ENCODE measurements at places on chromosomes 3 and 15.
A peak's percentile ranks its signal among the peaks of the same experiment; 100 is the strongest.

DNA sequence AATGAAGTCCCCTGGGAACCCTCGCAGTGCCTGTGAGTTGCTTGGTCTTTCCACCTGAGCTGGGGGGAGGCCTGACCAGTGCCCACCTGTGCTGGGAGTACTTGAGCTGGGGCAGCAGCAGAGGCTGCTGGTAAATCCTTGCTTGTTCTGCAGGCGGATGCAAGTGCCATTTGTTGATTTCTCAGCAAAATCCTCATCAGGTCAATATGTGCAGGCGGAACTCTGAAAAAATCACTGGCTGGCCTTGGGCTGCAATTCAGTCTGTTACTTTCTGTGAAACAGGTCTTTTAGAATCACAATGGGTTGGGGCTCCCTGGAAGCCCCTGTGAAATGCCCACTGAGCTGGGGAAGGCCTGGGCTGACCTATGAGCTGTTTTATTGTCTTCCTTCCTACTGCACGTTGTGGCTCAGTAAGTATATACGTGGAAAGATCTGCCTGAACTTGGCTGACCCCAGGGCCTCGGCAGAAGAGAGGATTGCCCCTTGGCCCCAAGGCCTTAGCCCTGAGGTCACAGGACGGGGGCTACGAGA is 182.0 kb upstream of the RGMA start:
- no peak for DNase-seq

DNA sequence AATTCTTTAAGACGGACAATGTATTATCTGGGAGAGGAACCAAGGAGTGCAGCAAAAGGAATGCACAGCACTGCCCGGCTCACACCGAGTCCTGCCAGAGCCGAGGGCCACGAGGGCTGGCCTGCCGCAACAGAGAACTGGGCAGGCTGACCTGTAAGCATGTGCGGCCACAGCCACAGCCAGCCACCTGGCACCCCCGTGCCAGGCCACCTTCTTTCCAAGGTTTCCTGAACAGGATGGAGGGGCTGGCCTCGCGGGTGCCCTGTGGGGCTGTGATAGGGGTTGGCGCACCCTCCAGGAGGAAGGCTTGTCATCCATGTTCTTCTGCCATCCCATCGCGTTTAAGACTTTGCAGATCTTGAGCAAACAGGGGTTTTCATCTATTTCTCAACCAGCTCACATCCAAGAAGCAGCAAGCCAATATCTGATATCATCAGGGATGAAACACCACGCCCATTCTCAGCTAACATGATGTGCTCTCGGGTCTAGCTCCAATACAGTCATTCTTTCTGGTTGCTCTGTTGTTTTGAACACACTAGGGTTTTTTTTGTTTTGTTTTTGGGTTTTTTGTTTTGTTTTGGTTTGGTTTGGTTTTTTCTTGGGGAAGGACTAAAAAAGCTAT is 10.2 kb downstream of the CA12 start:
- no peak for DNase-seq

DNA sequence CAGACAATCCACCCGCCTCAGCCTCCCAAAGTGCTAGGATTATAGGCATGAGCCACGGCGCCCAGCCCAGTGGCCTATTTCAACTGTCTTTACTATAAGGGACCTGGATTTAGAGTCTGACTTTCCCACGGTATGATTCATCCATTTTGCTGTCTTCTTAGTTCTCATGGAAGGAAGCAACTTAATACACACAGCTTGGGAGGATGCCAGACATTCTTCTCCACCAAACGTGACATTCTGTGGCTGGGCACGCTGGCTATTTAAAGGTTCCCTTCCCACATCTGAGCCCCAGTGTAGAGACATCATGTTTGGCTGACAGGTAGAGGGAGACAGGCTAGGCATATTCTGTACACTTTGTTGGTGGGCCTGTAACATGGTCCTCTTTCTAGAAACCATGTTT is 26.2 kb downstream of the FAM43A start:
- no peak for DNase-seq

DNA sequence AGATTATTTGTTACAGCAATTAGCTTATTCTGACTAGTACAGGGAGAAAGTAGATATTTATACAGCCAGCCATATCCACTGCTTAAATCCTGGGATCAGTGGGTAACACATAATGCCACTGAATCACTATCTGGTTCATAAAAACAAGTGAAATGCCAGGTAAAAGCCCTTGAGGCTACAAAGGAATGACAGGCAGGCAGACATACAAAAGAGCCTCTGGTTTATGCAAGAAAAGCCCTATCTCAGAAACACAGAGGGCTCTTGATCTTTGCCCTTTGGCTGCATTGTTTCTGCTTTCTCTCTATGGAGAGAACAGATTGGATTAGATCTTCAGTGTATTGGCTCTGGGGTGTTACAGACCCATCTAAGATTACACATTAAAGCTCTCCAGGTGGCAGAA is 115.4 kb upstream of the GADL1 start:
- DNase-seq = no peak

DNA sequence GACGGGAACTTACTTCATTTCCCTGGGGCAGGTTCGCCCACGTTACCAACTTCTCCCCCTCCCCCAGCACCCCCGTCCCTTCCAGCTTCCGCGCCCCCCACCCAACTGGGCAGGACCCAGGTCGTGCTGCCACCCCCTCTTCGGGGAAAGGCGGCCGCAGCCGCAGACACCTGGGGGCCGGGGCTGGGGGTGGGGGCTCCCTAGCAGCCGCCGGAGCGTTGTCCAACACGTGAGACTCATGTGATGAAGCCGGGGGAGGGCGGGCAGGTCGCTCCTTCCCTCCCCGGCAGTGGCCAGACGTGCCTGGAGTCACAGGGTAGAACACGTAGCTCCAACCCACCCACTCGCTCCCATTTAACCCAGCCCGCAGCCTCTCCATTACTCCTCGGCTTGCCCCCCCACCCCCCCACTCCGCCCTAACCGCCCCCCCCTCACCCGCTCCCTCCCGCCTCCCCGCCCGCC is 240 bp upstream of the BHLHE40 start:
- DNase-seq = peak; percentile 79

DNA sequence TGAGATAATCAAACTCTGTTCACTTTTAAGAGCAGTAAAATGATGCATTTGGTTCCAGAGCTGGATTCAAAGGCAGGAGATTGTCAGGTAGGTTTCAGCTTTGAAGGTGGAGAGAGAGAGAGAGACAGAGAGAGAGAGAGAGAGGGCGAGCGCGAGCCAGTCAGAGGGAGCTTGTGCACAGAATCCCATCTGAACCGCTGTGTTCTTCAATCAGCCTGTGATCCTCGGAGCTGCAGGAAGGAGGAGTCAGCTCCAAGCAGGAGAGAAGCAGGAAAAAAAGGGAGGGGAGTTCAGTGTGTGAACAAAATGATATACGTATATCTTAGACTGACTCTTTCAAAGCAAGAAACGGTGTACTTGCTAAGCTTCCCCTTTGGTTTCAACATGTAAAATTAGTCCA is at the start of gene GPR149:
GPR149 (minus strand) TSS at position 177 of the 400 bp plus-strand sequence. CDS start 575 bp downstream, outside the sequence.
- peak; percentile 30 for DNase-seq

- peak; percentile 62 for DNase-seq
Measured at GRCh38 chr3:97979610-97980009, 7.4 kb upstream of the RIOX2 start.

DNA sequence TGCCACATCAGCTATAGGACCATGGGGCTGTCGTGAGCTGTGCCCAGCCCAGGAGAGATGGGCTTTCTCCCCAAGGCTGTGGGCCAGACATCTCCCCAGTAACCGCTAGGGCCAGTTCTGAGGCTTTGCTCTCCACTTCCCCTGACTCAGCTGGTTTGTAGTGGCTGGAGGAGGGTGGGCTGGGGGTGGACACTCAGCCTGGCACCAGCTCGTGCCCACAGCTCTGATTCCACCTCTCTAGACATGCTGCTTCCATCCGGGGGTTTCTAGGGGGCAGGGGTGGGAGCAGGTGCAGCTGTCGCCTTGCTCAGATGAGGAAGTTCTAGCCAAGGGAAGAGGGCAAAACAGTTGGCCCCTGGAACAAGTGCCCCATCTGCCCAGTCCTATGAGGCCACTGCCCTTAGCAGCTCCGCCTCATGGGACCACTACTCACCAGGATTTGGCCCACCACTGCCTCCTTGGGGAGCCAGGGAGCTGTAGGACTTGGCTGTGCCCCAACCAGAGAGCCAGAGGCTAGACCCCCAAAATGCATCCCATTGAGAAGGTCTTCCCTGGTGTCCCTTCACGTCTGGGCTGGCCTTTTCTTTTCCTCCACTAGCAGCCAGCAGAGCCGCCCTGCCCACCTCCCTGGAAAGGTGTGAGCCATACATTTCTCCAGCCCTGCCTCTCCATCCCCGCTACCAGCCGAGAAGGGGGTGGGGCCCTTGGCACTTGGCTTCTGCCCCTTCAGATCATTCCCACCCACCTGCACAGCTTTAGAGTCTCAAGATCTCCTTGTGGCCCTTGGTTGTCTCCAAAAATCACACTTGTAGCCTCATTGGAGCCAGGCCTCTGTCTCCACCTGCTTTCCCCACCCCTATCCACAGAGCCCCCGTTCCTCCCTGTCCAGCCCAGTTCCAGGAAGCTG is 9.9 kb downstream of the GLYCTK start:
- DNase-seq = no peak

DNA sequence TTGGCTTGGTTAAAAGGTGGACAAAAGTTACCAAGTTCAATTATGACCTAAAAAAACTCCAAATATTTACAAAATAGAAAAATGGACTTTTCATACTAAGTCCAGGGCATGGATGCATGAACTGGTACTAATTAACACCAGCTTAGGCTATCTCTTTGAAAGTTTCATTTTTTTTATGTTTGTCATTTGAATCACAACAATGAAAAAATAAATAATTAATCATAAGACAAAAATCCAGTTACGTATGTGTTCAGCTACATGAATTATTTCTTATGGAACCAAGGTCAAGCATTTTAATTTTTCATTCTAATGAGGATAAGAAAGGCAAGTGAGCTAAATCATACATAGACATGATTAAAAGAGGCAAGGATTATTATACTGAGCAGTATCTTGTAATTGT is 23.7 kb upstream of the STRIT1 start:
- no peak for DNase-seq

DNA sequence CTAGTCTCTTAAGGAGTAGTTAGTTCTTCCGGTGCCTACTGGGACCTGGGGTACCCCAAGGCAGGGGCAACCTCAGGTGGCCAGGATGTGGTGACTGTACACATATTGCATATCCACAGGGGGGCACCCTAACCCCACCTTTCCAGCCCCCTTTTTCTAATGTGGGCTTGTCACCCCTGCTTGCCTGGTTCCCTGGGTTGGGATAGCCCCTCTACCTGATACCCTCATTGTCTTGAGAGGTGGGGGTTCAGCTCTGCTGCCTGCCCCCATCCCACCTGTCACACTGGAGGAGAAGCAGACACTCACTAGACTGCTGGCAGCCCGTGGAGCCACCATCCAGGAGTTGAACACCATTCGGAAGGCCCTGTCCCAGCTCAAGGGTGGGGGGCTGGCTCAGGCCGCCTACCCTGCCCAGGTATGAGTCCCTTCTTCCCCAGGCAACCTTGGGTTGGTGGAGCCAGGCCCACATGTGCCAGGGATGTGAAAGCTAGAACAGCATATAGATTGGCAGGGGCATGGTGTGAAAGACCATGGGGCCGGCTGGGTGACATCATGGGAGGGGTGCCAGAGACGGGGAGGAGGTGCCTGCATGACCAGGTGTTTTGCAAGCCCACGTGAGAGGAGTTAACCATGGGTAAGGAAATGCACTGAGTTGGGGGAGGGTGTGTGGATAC is 4.0 kb downstream of the GLYCTK start:
- DNase-seq = peak; percentile 81

DNA sequence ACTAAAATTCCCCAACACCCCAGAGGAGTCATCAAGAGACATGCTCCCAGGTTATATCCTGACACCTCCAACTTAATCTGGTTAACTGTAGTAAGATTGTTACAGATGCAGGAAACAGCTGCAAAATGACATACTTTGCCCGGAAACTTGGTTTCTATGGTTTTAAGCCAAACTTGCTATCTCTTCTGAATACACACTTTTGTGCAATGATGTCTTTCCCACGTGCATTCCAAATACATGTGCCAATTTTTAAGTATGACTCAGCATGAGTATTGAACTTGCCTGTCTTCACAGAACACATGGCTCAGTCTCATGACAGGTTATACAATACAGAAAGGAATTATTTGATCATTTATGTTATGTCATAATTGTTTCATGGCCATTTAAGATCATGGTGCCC is 207.0 kb upstream of the DCBLD2 start:
- no peak for DNase-seq

GRCh38 chr3:126983276-126983652 is 349 bp downstream of the PLXNA1 start:
- DNase-seq = peak; percentile 81

Data from D341Med (cell line).